ENCODE measurements at places on chromosomes 16 and 17. TPM values are rescaled to one million over a fixed set of nuclear protein-coding genes. Genes with fewer than 3 reads are reported as not detected.

RHBDF1 gene
- total RNA-seq = 30.9 TPM

PIK3R5 gene
- total RNA-seq = 0.04 TPM

JPH3 gene
- 2.4 TPM for total RNA-seq

HCRT gene
- not detected for total RNA-seq

KRTAP9-6 gene
- not detected for total RNA-seq

SDR42E1 gene
- 1.3 TPM for total RNA-seq

MED13 gene
- 12.7 TPM for total RNA-seq

HEATR9 gene
- total RNA-seq = not detected

ZSCAN10 gene
- not detected for total RNA-seq

TSPAN10 gene
- total RNA-seq = 4.3 TPM

RGS11 gene
- total RNA-seq = 4.4 TPM

WNT9B gene
- total RNA-seq = not detected

IL21R gene
- total RNA-seq = 0.05 TPM

CLEC19A gene
- total RNA-seq = not detected

NPIPA8 gene
- 0.94 TPM for total RNA-seq

SLC38A7 gene
- 20.1 TPM for total RNA-seq

CD300LB gene
- total RNA-seq = not detected

PPM1E gene
- 0.05 TPM for total RNA-seq

SGSM2 gene
- 49.5 TPM for total RNA-seq
